ENCODE measurements at places on chromosomes 11 and 22. TPM values are rescaled to one million over a fixed set of nuclear protein-coding genes. Genes with fewer than 3 reads are reported as not detected.

Gene NRIP3
- polyA plus RNA-seq: 1.3 TPM

Gene MOGAT2
- not detected for polyA plus RNA-seq

Gene CHRM1
- polyA plus RNA-seq: not detected

- no peak for DNase-seq
Observed at GRCh38 chr22:41429232-41429950, 17.2 kb downstream of the TOB2 start.

- no peak for DNase-seq
Observed at GRCh38 chr11:7941146-7941545, 362 bp downstream of the OR10A3 start.

GRCh38 chr22:49961005-49961600, 531 bp downstream of the PIM3 start:
- no peak for DNase-seq

DNA sequence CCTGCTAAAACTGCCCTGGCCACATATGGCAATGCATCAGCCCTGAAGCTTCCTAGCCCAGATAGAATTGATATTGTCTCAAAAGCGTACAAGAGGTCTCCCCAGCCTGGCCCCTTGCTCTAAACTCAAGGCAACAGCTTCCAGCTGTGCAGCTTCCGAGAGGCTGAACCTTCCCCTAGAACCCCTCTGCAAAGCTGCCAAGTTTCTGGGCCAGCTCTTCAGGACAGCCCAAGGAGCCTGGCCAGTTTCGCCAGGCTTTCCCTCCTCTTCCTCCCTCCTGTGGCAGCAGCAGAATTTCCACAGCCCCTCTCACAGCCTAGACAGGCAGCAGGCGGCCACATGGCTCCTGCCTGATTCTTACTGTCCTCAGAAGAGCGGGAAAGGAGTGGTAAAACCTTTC, 34.5 kb downstream of the NUMA1 start:
- DNase-seq: no peak

DNA sequence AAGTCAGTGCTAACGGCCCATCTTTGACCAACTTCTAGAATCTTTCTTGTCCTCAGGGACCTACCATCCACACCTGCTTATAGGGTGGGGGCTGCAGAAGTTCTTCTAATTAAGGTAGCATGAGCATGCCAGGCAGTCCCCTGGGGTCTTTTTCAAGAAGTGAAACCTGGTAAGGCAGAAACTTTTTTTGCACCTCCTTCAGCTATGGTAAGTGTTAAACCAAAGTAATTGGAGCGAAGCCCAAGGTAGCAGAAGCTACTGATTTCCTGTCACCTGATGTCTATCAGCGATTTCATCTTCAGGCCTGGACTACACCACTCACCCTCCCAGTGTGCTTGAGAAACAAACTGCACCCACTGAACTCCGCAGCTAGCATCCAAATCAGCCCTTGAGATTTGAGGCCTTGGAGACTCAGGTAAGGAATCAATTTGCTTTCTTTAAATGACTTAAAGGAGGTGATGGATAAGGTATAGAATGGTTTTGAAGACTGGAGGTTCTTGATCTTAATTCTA, at the start of gene MS4A1:
MS4A1 (plus strand) TSS at position 317 of the 512 bp plus-strand sequence. CDS start 6,528 bp downstream, outside the sequence.
- no peak for DNase-seq

- no peak for DNase-seq
Observed at GRCh38 chr11:129368889-129369672, 6.6 kb upstream of the BARX2 start.

Measured in hindlimb muscle (tissue), 1 donor.